ENCODE measurements at places on chromosomes 3 and 15.

- no peak for DNase-seq
Observed at GRCh38 chr3:94011233-94011711, 17.1 kb downstream of the STX19 start.

DNA sequence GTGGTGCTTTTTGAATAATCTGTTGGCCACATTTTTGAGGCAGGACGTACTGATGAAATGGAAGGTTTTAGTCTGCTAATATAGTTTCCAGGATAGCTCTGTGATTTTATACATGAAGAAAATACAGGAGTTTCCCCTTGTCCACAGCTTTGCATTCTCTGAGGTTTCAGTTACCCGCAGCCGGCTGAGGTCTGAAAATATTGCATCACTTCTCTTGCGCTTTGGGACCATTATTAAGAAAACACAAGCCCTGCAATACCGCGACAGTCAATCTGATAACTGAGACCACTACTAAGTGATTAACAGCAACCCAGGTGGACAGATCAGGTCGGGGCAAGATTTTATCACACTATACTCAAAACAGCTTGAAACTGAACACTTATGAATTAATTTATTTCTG, 33.0 kb downstream of the BLM start:
- DNase-seq, result peak; percentile 3

- no peak for DNase-seq
Observed at GRCh38 chr3:113966172-113966571, 18.4 kb downstream of the ZDHHC23 start.

- no peak for DNase-seq
Observed at GRCh38 chr3:16514755-16515353, 1.4 kb upstream of the RFTN1 start.

GRCh38 chr3:105856605-105857004, 12.2 kb downstream of the CBLB start:
- DNase-seq, result no peak

- DNase-seq, result no peak
Observed at GRCh38 chr3:6640907-6641306, 220.0 kb upstream of the GRM7 start.

DNA sequence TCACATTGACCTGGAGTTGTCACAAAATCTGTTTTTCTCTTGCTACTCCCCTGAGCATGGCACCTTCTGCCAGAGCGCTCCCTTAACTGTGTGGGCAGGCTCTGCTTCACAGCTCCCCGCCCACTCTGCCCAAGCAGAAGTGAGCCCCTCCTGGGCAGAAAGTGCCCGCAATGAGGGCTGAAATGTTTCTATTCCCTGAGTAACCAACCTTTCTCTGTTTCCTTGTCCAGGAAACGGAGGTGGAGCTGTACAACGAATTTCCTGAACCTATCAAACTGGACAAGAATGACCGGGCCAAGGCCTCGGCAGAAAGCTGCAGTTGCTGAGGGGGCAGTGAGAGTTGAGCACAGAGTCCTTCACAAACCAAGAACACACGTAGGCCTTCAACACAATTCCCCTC, 66.3 kb upstream of the ACAD9 start:
- no peak for DNase-seq

GRCh38 chr15:64763021-64763420, 12.4 kb downstream of the RBPMS2 start:
- no peak for DNase-seq

GRCh38 chr3:151620071-151620470, 113.7 kb upstream of the AADACL2 start:
- no peak for DNase-seq

- no peak for DNase-seq
Observed at GRCh38 chr3:37588758-37589157, 272.9 kb upstream of the CTDSPL start.

- DNase-seq, result no peak
Observed at GRCh38 chr15:24848050-24848449, 106.7 kb upstream of the SNRPN start.

DNA sequence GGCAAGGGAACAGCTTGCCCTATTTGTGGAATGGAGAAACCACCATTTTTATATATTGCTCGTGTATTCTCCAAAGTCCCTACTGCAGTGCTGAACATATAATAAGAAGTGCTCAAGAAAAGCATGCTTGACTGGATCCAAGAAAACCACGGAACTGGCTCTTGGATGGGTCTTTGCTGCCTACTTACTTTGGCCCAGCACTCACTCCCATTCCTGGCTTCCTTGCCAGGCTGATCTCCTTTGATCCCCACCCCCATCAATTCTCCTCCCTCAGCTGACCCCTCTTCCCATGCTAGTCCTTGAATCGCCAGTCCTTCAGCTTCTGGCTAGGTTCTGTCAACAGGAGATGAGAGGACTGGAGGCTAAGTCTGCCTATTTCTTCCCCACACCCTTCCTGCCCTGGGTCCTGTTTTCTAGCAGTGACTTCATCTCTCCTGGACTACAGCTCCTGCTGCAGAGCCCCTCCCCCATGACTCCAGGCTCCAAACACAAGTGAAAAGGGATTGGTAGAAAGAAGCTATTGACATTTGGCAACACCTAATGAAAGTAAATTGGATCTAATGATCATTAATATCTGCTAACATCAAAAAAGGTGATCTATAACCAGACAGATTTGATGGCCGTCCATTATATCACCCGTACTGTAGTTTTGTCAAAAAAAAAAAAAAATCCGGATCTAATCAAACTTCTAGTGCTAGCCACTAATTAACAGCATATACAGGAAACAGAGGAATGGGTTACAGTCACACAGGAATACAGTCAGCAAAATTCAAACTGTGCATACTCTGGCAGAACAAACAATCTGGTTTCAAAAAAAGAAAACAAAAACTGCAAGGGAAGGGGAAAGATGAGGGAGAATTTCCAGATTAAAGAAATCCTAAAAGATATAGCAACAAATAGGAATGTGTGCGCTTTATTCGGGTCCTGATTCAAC, 7.8 kb downstream of the FAM240A start:
- no peak for DNase-seq

DNA sequence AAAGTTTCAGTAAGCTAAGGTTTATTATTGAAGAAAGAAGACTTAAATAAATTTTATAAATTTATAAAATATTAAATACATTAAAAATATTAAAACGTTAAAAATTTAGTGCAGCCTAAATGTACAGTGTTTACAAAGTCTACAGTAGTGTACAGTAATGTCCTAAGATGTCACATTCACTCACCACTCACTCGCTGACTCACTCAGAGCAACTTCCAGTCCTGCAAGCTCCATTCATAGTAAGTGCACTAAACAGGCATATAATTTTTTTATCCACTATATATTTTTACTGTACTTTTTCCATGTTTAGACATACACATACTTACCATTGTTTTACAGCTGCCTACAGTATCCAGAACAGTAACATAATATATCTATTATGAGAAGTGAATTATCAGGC, 51.5 kb downstream of the TJP1 start:
- no peak for DNase-seq

- peak; percentile 23 for DNase-seq
Observed at GRCh38 chr3:67384760-67385397, 269.5 kb downstream of the SUCLG2 start.

DNA sequence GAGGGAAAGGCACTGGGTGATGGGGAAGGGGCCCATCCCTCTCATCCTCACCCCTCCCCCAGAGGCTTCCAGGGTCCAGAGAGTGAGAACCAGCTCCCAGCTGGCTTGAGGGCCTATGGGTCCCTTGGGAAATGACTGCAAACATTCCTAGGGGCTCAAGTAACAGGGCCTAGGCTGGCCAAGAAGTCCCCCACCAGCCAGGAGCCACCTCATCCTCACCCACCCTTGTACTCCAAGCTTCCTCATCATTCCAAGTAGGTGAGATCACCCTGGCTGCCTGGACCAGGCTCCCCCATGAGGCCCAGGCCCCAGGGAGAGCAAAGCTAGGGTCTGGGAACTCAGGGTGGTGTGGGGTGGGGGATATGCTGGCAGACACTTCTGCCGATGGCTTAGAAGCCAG, 14.8 kb downstream of the LOXL1 start:
- DNase-seq, result no peak

- no peak for DNase-seq
Observed at GRCh38 chr3:48434591-48435222, 4.8 kb upstream of the PLXNB1 start.

- DNase-seq, result no peak
Observed at GRCh38 chr3:63508305-63508704, 144.2 kb upstream of the SNTN start.

DNA sequence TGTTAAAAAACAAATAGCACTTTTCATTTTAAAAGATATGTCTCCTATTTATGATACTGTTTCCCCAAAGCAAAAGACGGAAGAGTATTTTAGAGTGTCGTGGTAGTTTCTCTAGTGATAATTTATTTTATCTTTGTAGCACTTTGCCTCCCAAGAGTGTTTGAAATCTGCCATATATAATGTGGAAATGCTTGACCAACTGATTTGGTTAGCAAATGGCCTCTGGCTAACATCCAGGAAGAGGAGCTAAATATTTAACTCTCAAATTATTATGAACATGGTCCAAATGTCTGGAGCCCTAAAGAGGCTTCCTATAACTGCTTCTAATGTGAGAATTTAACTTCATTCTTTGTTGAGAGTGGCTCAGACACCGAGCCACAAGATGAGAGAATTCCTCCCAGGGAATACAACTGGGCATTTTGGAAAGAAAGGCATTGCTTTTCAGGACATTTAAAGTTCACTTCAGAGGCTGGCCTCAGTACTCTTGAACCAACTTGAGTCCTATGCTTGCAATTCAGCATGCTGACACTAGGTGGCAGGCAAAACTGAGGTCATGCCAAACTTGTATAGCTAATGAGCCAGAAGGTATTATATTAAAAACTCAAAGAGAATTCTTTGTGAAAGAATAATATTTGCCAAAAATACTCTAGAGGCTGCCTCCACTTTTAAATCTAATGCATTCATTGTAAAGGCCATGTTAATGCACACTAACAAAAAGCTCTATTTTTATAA, 104.5 kb downstream of the RARB start:
- no peak for DNase-seq

Measured in activated CD4-positive, alpha-beta T cell treated with anti-CD3 and anti-CD28 coated beads, Interleukin-2, amount 50 U/mL, for 1 hour (primary cell).